ENCODE measurements at places on chromosomes 4 and X.

DNA sequence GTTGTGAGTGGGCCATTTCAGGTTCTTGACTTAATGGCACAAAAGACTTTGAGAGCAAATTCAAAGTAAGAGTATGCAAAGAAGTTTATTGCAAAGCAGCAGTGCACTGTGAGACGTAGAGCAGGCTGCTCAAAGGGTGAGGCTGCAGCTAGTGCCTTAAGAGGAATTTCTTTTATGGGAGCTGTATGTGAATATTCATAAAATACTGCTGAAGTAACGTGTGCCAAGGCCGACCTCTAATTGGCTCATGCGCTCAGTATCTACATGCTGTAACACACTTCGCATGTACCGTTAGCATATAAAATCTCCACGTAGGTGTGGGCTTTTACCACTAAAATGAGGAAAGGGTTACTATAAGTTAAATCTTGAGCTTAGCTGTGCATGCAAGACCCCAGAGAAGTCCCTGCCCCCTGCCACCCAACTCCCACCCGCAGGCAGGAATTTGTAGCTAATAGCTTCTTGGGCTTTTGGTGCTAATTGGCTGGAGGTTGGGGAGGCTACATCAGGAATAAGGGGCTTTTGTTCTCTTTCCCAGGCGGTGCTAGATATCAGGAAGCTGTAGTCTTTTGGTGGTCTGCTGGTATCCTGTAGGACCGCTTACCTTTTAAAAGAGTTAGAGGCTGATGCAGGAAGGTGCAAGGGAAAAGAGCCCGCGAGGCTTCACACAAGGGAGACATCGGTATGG lies 47.6 kb downstream of the FSTL5 start:
- no peak for DNase-seq

DNA sequence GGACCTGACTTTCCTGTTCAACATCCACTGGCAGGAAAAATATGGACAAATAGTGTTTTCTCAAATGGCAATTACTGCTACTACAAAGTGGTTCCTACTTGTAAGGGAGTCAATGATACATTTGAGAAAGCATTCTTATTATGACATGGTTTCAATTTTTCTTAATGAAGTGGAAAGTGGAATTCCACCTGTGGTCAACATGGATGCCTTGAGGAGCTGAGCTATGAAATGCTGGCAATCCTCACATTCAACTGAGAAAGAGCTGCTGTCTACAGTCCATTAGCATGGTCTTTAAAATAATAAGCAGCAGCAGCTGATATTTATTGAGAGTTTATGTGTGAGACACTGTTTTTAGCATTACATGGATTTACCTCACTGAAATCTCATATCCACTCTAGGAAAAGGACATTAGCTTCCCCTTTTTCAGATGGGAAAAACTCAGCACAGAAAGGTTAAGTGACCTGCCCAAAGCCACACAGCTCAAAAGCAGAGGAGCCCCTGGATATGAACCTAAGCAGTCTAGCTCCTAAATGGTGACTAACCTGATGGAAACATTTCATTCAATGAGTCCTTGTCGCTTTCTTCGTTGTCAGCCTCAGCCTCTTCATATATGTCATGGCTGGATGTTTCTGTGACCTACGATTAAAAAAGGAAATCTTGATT lies 29.2 kb downstream of the MAP7D3 start:
- no peak for DNase-seq

GRCh38 chr4:125501568-125501967 lies 186.8 kb downstream of the FAT4 start:
- no peak for DNase-seq

GRCh38 chr4:37663552-37663951 lies 22.6 kb downstream of the RELL1 start:
- no peak for DNase-seq

- DNase-seq: no peak
Measured at GRCh38 chr4:29066861-29067260, 1653.3 kb upstream of the PCDH7 start.

GRCh38 chrX:11427453-11428071 lies 134.3 kb downstream of the AMELX start:
- no peak for DNase-seq

- no peak for DNase-seq
Measured at GRCh38 chrX:4322916-4323315, 609.5 kb upstream of the PRKX start.

GRCh38 chr4:166075599-166075998 lies 202.6 kb downstream of the TLL1 start:
- DNase-seq: no peak

DNA sequence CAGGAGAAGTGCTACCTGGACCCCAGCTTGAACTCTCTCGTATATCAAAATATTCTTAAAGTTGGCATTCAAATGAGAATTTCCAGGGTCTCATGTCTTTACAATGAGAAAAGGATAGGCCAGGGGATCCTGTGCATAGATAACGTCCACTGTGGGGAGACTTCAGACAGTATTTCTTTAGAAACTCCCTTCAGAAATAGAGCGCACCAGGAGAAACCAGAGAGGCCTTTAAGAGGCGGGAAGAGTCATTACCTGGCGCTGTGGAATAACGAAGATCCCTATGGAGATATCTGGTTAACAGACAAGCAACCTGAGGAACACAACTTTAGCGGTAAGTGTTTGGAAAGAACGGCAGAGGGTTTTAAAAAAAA lies 600 bp downstream of the RADX start:
- DNase-seq: no peak

DNA sequence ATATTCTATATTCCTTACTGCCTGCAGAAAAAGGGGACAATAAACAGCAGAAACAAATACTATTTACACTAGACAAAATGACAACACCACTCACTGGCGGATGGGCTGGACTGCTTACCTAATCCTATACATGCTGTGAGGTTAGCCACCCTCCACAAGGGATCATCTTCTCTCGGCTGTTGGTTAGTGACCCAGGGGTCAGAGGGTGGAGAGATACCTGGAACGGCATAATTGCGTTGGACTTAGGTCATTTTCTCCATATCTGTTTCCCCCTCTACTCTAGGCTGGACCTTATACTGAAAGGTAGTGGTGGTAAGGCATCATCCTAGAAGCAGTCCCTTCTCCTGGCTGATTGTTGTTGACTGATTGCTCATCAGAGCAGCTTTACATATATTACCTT lies 286.8 kb upstream of the UGT8 start:
- DNase-seq: no peak

- DNase-seq: no peak
Measured at GRCh38 chr4:179671609-179672008, 2229.4 kb upstream of the AGA start.

DNA sequence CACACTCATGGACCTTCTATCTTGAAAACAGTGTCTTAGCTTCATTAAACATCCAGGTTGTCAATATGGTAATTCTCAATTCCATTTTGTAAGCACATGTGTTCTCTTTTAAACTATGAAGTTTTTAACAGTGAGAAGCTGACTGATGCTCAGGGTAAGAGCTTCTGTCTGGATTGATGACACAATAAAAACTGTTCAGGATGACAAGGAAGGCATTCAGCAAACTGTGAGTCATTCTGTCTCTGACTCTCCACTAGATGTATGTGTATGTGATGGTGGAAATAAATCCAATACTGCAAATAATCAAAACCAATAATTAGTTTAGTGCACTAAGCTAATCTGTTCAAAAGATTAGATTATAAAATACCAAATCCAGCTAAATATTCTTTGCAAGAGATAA lies 115.3 kb upstream of the ARX start:
- DNase-seq: no peak

- DNase-seq: no peak
Measured at GRCh38 chr4:80279751-80280150, 13.3 kb downstream of the FGF5 start.

- DNase-seq: no peak
Measured at GRCh38 chrX:23389196-23389792, 54.6 kb downstream of the PTCHD1 start.

GRCh38 chr4:153114771-153115321 lies 89.4 kb upstream of the TRIM2 start:
- DNase-seq: peak; percentile 50

- DNase-seq: no peak
Measured at GRCh38 chrX:113421432-113421831, 580.8 kb upstream of the AMOT start.

DNA sequence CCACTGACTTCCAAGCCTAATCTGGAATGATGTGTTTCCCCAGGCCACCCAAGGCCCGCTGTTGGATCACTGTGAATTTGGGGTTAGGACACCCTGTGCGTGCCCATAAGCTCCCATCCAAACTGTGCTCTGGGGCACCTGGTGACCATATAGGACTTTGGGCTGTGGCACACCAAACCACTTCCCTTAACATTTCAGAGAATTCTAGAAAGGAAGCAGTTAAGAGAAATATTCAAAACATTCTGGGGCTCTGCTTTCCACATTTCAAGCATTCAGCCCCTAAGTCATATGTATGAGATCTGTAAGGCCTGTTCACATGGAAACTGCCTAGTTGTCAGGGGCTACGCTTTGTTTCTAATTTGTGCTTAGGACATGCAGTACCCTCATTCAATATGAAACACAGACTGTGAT lies 14.4 kb downstream of the VGLL1 start:
- DNase-seq: no peak

DNA sequence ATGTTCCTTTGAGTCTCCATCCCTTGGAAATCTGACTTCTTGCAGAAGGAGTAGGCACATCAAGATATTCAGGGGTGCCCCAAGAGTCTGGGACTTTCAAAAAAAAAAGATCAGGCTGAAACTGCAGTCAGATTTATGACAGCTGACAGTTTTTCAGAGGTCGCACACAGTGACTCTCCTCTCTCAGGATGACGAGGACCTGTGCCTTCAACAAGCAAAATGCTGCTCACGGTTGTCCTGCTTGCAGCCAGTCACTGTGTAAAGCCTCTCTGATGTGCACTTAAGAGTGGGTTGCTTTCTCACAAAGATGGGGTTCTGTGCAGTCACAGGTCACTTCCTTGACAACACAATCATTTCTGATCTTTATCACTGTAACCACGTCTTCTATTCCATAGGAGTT lies 178.2 kb downstream of the PTTG2 start:
- no peak for DNase-seq

- no peak for DNase-seq
Measured at GRCh38 chrX:23901060-23901459, 6.7 kb downstream of the APOO start.

DNA sequence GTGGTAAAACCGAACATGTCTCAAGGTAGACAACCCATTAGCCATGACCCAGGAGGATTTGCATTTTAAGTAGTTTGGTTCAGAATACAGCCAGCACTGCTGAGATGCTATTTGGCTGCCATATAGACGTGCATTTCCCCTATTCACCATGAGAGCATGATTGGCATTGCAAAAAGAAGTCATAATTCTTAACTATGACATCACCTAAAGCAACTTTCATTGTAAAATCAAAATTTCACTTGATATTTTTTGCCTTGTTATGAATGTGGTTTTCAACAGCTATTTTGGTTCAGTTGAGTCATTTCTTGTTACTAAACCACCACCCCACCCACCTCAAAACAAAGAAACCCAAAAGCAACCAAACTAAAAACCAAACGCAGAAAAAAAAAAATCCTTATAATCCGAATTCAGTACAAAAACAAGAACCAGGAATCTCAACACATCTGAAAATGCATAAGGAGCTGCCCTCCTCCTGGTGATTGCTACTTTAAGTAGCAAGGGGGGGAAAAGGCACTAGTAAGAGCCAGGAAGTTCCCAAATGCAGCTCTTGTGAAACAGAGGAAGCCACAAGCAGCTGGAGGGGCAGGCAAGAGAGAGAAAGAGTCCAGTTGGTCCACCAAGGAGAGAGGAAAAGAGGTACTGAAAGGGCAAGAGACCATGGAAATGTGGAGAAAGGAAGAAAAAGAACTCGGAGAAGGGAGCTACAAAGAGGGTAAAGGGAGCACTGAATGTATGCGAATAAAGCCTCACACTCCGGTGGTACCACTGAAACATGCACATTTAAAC lies 3.1 kb downstream of the SLITRK4 start:
- no peak for DNase-seq

- no peak for DNase-seq
Measured at GRCh38 chr4:78552389-78553042, 946 bp downstream of the ANXA3 start.

DNA sequence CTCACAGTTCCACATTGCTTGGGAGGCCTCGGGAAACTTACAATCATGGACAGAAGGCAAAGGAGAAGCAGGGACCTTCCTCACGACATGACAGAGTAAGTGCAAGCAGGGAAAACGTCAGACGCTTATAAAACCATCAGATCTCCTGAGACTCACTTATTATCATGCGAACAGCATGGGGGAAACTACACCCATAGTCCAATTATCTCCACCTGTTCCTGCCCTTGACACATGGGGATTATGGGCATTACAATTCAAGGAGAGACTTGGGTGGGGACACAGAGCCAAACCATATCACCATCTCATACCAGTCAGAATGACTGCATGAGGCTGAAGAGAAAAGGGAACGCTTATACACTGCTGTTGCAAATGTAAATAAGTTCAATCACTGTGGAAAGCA lies 1066.9 kb upstream of the PCDH7 start:
- DNase-seq: no peak

GRCh38 chr4:20617678-20618396 lies 82.4 kb upstream of the PACRGL start:
- no peak for DNase-seq

GRCh38 chr4:97215409-97215941 lies 927.8 kb downstream of the STPG2 start:
- DNase-seq: no peak

- DNase-seq: no peak
Measured at GRCh38 chr4:110296892-110297291, 98.5 kb upstream of the ELOVL6 start.
